ENCODE measurements at places on chromosomes 5 and 9. TPM values are rescaled to one million over a fixed set of nuclear protein-coding genes. Genes with fewer than 3 reads are reported as not detected.

Gene AHRR
- polyA plus RNA-seq, result not detected

DNA sequence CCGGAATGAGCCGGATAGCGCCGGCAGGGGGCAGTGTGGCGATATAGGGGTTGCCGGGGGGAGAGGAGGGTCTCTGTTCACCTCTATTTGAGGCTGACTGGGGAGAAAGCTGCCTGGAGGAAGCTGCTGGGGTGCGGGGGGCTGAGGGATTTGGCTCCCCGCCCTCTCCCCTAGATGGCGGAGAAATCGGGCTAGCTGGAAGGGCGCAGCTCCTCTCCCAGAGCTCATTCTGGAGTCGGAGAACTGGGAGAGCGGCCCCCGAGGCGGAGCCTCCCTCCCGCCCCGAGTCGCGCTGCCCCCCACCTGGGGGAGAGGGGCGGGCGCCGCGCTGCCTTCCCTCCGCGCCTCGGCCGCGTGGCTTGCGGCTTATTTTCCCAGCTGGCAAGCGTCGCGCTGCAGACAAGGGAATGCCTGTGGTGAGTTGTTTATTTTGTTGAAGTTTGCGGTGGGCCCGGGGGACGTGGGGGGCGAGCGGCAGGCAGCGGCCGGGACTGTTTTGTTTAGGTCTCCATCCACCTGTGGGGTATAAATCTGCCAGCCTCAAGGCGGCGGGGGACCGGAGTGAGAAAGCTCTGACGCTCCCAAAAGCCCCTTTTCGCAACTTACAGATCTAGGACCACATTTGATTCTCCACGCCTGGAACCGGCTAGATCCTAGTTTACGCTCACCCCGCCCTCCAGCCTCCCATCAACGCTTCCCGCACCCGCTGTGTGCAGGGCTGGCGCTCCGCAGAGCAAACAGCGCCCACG lies 4.1 kb upstream of the RGMB start:
- DNase-seq, result peak; percentile 21

Gene IL4
- polyA plus RNA-seq, result not detected

DNA sequence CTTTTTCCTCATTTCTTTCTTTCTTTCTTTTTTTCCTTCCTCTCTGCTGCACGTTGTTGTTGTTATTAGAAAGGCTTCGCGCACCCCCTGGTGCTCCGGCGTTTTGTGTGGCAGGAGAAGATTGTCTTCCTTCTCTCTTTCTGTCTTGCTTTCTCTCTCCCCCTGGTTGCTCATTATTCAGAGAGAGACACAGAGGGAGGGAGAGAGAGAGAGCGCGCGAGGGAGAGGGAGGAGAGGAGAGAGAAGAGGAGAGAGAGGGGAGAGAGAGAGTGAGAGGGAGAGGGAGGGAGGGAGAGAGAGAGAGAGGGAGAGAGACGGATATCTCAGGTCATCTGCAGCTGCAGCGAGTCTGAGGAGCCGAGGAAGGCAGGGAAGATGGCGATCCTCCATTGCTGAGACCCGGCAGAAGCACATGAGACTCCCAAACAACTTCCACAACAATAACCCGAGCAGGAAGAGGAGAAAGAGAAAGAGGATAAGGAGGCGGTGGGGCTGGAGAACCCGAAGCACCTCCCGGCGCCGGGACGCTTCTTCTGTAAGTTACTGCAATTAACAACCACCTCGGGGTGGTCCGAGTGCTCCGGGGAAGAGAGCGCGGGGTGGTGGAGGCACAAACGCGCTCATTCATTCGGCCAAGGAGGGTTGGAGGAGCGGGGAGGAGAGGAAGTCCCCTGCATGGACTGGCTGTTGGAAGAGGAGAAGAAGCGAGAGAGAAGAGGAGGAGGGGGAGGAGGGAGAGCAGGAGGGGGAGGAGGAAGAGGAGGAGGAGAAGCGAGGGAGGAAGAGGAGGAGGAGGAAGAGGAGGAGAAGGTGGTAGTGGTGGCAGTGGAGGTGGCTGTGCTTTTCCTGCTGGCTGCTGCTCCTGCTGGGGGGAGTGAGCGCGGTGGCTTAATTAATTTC lies at the start of gene ZNF462:
Gene ZNF462 (plus strand): TSS at position 346 of the 900 bp plus-strand sequence. CDS start 60,218 bp downstream, outside the sequence.
- no peak for DNase-seq

Gene C9
- polyA plus RNA-seq, result not detected

Gene GDNF
- not detected for polyA plus RNA-seq

GRCh38 chr9:136309806-136310220 lies 5.9 kb upstream of the CCDC187 start:
- DNase-seq, result no peak

Gene ECSCR
- polyA plus RNA-seq, result not detected

Gene SLC34A1
- 0.17 TPM for polyA plus RNA-seq

- DNase-seq, result peak; percentile 44
Observed at GRCh38 chr5:170100066-170100943, 5.4 kb upstream of the FOXI1 start.

DNA sequence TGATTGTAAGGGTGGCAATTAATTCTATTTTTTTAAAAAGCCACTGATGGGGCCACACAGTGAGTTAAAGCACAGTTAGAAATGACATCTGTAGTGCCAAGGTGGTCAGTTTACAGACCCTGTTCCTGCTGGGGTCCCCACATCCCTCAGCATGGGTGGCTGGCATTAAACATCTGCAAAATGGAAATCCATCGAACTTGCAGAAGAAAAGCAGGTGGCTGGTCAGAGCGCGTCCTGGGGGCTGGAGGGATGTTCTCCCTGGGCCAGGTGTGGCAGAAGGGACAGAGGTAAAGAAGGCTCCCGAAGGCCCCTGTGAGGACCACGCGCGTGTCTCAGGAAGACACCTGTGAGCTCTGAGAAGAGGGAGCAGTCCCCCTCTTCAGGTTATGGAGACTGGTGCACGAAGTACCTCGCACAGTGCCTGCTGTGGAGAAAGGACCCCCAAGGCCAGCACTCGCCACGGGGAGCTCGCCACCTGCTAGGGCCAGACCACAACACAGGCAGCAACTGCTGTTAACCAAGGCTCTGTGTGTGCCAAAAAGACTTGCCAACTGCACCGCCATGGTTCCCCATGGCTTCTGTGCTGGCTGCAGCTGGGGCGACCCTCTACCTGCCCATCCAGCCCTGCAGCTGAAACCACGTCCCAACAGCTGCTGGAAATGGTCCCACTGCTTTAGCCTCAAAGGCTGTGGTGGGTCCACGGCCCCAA lies 65.2 kb downstream of the RASGEF1C start:
- DNase-seq, result no peak

GRCh38 chr5:35356725-35357124 lies 126.4 kb upstream of the PRLR start:
- DNase-seq, result no peak

Gene TERT
- polyA plus RNA-seq, result not detected

DNA sequence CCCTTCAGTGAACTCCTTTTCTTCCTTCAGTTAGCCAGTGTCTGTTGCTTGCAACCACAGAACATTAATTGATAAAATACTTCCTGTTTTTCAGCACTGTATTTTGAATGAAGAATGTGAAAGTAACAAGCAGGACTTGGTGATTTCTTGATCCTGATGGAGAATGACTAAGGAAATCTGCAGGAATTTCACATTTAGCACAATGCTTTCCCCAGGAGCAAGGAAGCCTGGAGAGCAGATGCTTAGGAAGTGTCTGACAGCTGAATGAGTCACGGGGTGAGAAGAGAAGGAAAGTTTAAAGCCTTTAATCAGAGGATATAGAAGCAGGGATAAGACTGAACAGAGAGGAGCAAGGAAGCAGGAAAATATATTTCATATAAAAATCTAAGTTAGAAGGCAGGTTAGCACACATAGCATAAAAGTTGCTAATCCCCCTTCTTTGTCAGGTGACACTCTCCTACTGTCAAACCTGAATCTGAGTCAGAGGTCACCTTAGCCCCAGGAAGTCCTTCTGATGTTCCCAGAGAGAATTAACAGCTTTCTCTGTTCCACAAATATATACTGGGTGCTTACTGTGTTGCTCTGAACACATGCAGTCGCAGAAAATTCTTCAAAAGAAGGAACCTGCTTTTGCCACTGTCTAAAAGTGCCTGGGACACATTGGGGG lies 59.7 kb downstream of the GNA14 start:
- DNase-seq, result no peak

GRCh38 chr5:68070591-68071281 lies 144.8 kb upstream of the PIK3R1 start:
- DNase-seq, result no peak

DNA sequence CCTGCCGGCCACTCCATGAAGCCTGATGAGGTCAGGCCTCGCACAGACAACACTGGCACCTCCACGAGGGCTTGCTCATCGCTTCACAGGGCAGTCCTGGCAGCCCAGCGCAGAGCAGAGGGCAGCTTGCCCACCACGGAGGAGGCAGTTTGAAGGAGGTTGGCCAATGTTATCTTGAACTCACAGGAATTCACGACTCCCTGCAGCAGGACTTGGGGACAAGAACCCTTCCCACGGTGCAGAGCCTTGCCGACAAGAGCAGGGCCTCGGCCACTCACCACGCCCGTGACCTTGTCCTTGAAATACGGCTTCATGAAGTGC lies 5.0 kb downstream of the SNAPC4 start:
- no peak for DNase-seq

Gene CCL27
- not detected for polyA plus RNA-seq

DNA sequence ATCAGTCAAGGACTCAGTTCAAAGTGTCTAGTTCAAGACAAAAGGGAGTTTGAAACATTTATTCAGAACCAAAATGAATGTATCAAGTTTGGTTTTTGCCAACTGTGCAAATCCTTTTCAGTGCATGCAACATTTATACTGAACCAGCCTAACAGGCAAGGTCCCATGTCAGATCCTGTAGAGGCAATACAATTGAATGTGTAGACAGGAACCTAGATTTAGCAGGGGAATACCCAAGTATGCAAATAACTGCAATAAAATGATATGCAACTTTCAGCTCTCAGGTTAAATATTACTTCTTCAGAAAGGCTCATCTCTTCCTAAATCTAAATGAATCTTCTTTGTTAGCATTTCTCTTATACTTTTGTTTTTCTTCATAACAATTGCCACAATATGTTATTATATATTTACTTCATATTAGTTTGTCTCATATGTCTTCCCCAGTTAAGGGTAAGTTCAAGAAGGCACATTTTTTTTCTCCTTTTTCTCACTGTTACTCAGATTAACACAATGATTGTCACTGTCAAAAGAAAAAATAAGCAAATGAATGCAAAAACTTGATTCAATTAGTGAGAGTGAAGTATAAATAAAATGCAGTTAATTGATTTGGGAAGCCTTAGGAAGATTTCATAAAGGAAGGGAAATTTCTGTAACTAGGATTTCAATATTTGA lies 163.9 kb upstream of the RASA1 start:
- DNase-seq, result no peak

Gene C5orf52
- polyA plus RNA-seq, result not detected

GRCh38 chr9:96020792-96021550 lies 145.5 kb downstream of the ERCC6L2 start:
- DNase-seq, result peak; percentile 45

DNA sequence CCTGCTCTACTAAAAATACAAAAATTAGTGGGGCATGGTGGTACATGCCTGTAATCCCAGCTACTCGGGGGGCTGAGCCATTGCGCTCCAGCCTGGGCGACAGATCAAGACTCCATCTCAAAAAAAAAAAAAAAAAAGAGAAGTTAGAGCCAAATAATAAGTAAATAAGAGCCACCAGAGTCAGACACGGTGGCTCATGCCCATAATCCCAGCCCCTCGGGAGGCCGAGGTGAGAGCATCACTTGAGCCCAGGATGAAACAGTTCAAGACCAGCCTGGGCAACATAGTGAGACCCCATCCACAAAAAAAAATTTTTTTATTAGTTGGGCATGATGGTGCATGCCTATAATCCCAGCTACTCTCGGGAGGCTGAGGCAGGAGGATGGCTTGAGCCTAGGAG lies 85.8 kb upstream of the LARP1 start:
- no peak for DNase-seq

Gene TMOD1
- polyA plus RNA-seq, result 1.3 TPM

- DNase-seq, result peak; percentile 54
Observed at GRCh38 chr9:34047864-34048726, 592 bp downstream of the UBAP2 start.

All from CD8-positive, alpha-beta memory T cell (primary cell).